ENCODE measurements at places on chromosomes 2 and 18. TPM values are rescaled to one million over a fixed set of nuclear protein-coding genes. Genes with fewer than 3 reads are reported as not detected.

DNA sequence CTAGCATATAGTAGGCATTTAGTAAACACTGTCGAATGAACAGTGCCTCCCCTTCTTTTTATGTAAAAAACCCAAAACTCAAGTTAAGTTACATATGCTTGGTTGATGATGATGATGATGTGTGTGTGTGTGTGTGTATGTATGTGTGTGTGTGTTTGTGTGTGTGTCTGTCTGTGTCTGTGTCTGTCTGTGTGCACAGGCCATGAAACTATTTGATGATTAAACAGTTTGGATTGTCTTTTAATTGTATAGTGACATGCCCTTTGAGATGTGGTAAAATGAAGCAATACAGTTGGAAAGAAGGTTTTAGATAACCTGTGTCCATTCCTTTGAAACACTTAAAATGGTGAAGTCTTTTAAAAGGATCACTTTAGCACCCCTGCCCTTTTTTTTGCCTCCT is 105.6 kb downstream of the MAP4K4 start:
- no peak for DNase-seq

DNA sequence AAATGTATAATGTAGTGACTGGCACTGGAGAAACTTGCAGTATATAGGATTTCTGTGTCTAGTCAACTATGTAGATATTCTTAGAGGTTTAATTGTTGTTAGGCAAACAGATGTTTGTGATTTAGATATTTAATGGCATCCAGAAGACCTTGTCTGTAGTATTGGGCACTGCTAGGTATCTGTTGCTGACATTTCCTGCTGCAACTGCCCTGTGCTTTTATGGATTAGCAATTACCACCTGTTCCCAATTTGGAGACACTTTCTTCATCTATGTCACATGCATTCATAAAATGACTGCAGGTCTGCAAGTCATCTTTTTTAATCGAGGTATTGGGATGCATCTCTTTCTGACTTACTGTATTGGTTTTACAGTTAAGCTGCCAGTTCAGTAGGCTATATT is 71.3 kb downstream of the ITGA4 start:
- no peak for DNase-seq

- no peak for DNase-seq
Observed at GRCh38 chr2:233002829-233003657, 10.0 kb downstream of the NGEF start.

- no peak for DNase-seq
Observed at GRCh38 chr2:239608260-239608659, 207.4 kb upstream of the HDAC4 start.

DNA sequence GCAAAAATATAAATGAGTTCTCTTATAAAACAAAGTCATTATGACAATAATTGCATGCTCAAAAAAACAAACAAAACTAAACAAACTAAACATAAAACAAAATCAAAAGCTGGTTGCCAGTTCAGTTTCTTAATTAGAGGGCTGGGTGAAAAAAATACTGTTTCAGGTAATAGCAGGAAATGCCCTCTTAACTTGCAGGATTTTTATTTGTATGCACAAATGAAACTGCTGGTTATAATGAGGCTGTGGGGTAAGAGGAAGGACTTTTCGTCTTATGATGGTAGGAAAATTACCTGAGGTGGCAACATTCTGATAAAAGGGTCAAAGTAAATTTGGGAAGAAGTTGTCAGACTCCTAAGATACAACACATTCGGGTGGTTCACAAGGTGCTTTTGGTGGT is 21.5 kb upstream of the CDKL4 start:
- DNase-seq, result no peak

DNA sequence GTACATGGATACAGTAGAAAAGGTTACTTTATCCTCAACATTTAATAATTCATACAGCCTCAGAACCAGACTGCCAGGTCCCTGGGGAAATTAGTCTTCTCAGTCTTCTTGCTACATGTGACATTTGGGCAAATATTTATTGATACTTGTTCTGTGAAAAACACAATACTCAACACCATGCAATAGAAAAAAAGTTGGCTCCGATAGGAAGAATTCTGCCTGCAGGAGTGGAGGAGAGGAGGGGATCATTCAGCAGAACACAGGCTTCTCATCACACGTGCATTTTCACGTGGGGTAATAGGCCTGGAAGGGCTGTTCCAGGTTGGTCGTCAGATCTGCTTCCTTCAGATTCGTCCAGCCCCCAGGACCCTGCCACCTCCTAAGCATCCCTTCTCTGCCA is 58.4 kb upstream of the ACKR3 start:
- no peak for DNase-seq

GRCh38 chr18:39805218-39805617 is 2149.8 kb upstream of the PIK3C3 start:
- no peak for DNase-seq

Gene ANKRD53
- not detected for total RNA-seq

Gene DNAJC5G
- total RNA-seq, result not detected

Gene C2orf72
- 1.2 TPM for total RNA-seq
